CD4-positive, alpha-beta T cell treated with Interleukin-4 for 1 hour (primary cell): ENCODE measurements at places on chromosomes 16 and 17.
A peak's percentile ranks its signal among the peaks of the same experiment; 100 is the strongest.

GRCh38 chr17:280901-281300, 71.7 kb downstream of the RPH3AL start:
- no peak for DNase-seq

GRCh38 chr17:63751806-63752205, 10.2 kb upstream of the STRADA start:
- DNase-seq = peak; percentile 30

GRCh38 chr16:1341495-1342420, 8.3 kb downstream of the BAIAP3 start:
- DNase-seq = no peak

DNA sequence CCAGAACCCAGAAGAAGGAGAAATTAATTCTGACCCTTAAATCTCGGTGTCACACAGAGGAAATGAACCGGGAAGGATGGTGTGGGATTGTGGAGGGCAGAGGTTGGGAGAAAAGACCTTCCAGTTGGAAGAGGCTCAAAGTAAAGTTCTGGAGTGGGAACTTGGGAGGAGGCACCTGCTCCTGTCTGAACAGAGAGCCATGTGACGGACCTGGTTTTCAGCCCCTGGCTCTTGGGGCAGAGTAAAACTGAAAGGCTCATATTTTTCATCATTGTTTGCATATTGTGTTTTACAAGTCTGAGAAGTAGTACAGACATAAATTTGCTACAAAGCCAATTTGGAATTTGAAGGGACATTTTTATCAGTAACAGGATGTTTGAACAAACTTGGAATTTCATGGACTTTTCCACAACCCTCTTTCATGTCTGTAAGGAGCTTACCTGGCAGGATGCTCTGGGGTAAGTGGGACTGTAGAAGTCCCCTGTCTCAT, 24.4 kb upstream of the SEC14L1 start:
- DNase-seq = no peak

GRCh38 chr17:31688701-31689100, 170.3 kb downstream of the COPRS start:
- no peak for DNase-seq

- no peak for DNase-seq
Measured at GRCh38 chr17:82157046-82158035, 55.3 kb downstream of the CCDC57 start.

DNA sequence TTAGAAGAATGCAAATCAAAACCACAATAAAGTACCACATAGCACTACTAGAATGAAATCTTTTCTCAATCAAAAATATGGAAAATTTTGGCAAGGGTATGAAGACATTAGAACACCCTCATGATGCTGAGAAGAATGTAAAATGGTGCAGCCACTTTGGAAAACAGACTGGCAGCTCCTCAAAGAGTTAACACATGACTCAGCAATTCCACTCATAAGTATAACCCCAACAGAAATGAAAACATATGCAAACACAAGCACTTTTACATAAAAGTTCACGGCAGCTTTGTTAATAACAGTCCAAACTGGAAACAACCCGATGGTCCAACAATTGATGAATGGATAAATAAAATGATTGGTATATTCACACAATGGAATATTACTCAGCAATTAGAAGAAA, 124.5 kb downstream of the SHCBP1 start:
- DNase-seq = no peak

DNA sequence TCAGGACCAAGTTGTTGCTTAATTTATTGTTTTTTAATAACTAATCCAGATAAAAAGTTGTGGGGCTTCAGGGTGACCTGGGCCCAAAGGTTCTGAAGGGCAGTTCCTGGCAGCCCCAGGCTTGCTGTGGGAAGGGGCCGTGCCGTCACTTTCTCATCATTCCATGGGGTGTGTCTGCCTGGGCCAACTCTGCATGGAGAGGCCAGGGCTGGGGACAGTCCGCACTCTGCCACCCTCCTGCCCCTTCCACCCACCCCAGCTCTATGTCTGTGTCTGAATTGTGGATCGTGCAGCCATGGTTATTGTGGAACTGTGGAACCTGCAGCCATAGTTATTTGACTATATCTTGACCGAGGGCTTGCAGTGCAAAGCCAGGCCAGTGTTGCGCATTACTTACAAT, 4.0 kb downstream of the LIMD2 start:
- DNase-seq = no peak

GRCh38 chr16:52912565-52913173, 140.0 kb downstream of the CHD9NB start:
- no peak for DNase-seq

DNA sequence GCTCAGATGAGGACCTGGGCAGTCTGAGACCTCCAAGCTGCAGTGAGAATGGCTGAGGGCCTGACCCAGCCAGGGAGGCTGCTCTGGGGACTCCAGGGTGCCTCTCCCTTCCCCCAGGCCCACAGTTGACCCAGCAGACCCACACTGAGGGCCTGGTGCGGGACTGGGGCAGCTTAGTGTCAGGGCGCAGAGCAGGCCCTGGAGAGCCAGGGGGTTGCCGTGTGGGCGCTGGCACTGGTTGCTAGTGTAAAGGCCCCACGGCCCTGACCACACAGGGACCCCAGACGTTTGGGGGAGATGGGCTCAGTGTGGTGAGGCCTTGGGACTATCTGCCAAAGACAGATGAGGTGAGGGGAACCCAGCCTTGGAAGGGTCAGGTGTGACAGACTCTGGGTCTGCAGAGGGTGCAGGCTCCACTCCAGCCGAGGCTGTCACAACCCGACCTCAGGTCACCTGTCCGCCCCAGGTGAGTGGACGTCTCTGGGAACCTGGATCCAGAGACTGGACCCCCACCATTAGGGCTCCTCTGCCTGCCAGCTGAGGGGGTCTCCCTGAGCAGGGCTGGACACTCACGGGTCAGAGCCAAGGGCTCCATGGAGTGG, 50.8 kb upstream of the GNG13 start:
- DNase-seq = no peak

DNA sequence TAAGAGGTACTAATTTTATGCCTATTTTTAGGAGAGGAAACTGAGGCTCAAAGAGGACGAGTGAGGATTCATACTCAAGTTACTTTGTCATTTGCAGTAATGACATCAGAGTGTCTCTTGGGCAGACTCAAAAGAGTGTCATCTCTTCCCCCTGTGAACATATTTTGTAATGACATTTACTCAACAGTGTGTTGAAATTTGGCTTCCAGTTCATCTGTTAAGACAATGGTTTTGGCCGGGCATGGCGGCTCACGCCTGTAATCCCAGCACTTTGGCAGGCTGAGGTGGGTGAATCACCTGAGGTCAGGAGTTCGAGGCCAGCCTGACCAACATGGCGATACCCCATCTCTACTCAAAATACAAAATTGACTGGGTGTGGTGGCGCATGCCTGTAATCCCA, 28.9 kb downstream of the WFDC1 start:
- no peak for DNase-seq

DNA sequence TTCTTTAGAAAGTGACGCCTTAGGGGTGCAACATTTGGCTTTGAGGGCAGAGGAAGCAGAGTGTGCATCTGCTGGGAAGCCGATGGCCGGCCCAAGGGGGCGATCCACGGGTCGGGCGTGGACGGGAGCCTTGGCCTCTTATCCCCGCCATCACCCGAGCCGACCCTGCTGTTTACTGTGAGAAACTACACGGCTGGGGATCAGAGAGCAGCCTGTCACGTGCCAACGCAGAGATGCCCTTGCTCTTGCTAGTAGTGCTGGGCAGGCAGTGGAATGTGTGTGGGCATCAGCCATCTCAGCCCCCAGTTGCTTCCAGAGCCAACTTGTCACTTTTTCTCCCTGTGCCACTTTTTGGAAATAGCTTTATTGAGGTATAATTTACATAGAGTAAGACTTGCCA, 26.7 kb upstream of the ITGB4 start:
- no peak for DNase-seq

GRCh38 chr16:50154420-50154950, 1.4 kb downstream of the TENT4B start:
- no peak for DNase-seq

DNA sequence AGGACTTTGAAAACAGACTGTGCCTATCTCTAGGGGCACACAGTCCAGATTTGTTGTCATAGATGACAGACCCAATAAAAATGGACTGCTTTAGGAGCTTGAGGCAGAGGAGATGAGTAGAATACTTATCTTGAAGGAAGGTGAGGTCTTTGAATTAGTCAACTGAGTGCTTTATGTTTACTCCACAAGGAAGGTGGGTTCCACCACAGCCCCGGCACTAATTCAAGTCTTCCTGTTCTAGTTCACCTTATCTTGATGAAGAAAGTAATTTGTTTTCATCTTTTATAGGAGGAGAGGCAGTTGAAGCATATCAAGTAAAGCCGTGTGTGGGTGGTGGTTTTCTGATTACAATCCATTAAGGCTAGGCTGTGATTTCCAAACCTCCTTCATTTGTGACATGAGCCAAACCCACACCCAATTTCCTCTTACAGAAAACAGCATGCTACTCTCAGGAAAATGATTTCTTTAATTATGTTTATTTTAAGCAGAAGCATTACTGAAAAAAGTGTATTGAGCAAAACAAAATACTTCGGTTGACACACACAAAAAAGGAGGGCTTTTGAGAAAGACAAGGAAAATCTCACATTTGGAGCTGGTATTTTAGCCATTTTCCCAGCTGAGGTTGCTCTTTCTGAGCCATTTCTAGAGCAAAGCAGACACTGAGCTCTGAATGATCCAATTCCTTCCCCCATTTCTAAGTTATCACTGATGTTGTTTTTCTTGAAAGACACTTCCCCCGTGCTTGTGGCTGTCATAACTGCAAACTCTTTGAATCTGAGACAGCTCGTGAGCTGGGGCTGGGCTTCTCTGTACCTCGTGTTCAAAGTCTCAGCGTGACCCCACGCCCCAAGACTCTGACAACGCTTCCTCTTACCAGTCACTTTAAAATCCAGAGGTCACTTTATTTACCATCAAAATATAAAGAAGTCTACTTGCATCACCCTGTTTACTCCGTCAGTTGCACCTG, 35.4 kb downstream of the CDRT15 start:
- peak; percentile 69 for DNase-seq

DNA sequence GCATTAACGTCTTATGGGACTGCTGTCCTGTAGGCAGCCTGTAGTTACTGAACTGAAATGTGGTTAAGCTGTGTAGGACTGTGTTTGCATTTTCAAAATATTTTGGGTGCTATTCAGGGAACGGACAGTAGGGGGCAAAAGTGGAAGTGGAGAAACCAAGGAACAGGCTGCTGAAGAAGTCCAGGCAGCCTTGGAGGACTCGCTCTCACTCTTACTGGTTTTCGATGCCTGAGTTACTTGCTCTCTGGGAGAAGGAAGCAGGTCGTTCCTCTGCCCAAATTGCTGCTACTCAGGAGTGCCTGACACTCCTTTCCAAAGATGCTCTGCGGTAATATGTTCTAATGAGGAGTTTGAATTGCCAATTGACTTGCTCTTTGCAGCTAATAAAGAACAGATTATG, 64.5 kb upstream of the RBFOX1 start:
- DNase-seq = no peak

- DNase-seq = peak; percentile 62
Measured at GRCh38 chr17:45021607-45022287, 29.7 kb downstream of the DCAKD start.

- DNase-seq = no peak
Measured at GRCh38 chr16:27853651-27854050, 209.9 kb downstream of the GSG1L start.

- DNase-seq = no peak
Measured at GRCh38 chr16:19899605-19899955, 14.9 kb upstream of the GPRC5B start.

DNA sequence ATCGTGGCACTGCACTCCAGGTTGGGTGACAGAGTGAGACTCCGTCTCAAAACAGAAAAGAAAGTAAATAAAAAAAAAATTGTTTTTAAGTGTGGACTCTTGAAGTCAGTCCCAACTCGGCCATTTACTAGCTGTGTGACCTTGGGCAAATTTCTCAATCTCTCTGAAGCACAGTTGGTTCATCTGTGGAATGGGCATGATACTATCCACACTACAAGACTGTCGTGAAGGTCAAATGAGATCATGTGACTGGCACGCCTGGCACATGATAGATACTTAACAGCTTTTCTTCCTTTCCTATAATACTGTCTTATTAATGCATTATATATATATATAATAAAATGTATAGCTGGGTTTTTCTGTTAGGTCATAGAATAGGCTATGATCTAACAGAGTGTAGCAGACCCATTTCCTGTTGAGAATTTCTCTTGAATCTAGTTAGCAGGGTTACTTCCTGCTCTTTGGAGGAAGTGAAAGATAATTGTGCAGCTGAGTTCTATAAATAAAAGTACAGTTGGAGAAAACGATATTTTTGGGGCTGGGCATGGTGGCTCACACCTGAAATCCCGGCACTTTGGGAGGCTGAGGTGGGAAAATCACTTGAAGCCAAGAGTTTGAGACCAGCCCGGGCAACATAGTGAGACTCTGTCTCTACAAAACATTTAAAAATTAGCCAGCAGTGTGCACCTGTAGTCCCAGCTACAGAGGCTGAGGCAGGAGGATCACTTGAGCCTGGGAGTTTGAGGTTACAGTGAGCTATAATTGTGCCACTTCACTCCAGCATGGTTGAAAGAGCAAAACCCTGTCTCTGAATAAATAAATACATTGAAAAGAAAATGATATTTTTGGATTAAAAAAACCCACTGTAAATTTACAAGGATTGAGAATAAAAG, 7.3 kb downstream of the MILR1 start:
- peak; percentile 41 for DNase-seq

- DNase-seq = no peak
Measured at GRCh38 chr17:77698903-77699623, 259.4 kb upstream of the TNRC6C start.

- no peak for DNase-seq
Measured at GRCh38 chr16:75085556-75085955, 31.0 kb downstream of the LDHD start.

GRCh38 chr17:67390646-67391361, 13.7 kb downstream of the PITPNC1 start:
- peak; percentile 70 for DNase-seq

DNA sequence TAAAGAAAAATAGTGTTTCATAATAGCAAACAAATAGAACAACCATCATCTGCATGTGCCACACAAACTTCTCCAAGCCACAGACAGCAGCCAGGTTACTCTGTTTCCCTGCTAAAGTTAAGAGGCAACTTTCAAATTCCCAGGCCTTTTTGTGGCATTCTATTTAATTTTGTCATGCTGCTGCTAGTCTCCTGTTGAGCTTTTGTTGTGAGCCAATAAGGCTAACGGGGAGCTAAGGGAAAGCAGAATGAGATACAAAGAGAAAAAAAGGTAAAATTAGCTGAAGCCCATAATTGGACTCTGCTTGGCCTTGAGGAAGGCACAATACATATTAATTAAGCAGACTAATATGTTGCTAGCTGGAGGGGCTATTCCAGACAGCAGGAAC, 74.7 kb upstream of the GNAO1 start:
- no peak for DNase-seq

DNA sequence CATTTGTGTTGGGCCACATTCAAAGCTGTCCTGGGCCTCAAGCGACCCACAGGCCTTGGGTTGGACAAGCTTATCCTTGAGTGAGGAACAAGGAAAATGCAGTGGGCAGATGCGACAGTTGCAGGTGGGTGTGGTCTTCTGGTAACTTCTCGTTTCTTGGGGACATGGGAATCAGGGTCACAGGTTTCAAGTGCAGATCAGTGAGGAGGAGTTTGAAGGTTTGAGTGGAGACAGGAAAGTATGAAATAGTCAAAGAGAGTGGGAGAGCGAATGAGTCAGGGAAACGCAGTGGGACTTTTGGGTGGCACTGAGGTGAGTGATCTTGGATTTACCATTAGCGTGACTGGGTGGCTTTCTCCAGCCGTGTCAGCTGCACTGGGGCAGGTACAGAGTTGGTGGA, 15.4 kb upstream of the CCL22 start:
- DNase-seq = no peak
